ENCODE measurements at places on chromosomes 3 and 15.

GRCh38 chr3:126211569-126211968 lies 31.2 kb upstream of the ALDH1L1 start:
- no peak for DNase-seq

DNA sequence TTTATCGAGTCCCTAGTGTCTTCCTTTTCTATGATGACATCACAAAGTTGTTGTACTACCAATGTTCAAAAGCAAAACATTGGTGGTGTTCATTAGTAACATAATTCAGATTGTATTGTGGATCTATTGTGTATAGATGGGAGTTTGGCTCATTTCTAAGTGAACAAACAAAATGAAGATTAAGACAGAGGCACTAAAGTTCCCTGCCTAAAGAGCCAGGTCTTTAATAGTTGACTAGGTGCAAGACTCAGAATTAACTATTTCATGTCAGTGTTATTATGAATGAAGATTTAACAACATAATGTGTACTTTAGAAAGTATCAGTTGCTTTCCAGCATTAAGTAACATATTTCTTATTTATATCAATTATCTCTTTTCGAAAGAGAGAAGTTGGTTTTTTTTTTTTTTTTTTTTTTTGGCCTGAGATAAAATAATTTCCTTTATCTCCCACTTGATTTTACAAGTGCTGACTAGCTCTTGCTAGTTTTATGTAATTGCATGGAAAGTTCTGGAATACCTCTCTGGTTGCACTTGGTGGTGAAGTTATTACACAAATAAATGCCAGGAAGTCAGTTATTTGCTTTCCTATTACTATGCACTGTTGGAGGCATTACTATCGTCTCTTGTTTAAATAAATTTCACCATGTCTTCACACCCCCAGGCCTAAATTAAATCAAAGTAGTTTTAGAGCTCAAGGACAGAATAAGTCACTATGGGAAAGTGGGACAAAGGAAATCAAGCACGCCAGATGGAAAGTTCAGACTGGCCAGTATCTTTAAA lies 48.7 kb downstream of the NAALADL2 start:
- DNase-seq = no peak

DNA sequence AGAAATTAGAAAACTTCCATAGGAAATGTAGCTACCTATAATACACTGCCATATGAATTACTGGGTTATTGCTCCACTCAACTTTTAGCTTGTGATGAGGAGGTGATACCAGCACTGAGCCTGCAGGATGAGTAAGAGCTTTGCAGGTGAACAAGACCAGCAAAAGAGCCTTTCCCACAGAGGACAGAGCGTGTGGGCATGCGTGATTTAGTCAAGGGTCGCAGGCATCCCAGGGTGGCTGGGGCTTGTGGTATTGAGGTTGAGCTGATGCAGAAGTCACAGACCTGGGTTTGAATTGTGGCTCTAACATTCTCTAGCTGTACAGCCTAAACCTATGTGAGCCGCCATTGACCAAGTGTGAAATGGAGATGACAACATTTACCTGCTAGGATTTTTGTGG lies 5.6 kb downstream of the NRROS start:
- no peak for DNase-seq

DNA sequence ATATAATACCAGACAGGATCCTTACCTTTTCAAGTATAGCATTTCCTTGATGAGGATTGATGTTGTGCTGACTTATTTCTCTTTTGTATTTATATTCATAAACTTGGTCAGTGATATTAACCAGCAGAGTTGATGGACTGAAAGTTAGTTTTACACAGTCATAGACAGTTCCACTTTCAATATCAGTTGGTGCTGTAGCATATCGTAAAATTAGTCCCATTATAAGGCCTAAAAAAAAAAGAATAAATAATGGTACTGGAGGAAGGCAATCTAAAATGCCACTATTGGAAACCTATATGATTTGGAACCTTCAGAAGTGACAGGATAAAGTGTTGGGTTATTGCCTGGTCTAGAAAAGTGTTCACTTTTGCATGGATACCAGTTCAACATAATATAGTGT lies 16.3 kb downstream of the SLC9A9 start:
- DNase-seq = no peak

GRCh38 chr3:87855616-87856015 lies 203.2 kb downstream of the CGGBP1 start:
- no peak for DNase-seq

- no peak for DNase-seq
These were observed 280.4 kb downstream of the ULK4 start for GRCh38 chr3:41681479-41681878.

- DNase-seq = no peak
These were observed 282.0 kb upstream of the VEPH1 start for GRCh38 chr3:157785102-157785826.

DNA sequence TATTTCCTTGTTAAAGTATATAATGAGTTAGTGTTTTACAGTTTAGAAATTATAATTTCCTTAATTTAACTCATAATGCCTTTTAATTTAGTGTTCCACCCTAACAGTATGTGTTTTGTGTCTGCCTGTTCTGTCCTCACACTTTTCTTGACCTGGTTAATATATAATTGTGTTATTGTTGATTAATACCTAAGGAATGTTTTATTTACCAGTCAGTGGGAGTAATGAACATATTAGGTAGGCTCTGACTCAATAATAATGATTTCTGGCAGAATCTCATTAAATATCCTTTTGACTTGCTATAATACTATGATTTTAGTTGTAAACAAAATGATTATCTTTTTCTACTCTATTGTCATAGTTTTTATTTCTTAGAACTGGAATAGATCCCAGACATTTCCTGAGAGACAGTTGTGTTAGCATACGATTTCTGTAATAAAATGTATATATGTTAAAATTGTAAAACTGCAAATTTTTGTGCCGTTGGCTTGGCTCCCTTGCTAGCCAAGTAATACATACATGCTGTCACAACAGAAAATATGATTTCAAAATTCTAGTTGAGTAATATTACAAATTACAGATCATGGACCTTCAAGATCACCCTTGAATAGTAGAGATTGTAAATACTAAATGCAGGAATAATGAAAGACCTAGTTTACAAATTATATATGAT lies 51.9 kb downstream of the RASA2 start:
- DNase-seq = no peak

DNA sequence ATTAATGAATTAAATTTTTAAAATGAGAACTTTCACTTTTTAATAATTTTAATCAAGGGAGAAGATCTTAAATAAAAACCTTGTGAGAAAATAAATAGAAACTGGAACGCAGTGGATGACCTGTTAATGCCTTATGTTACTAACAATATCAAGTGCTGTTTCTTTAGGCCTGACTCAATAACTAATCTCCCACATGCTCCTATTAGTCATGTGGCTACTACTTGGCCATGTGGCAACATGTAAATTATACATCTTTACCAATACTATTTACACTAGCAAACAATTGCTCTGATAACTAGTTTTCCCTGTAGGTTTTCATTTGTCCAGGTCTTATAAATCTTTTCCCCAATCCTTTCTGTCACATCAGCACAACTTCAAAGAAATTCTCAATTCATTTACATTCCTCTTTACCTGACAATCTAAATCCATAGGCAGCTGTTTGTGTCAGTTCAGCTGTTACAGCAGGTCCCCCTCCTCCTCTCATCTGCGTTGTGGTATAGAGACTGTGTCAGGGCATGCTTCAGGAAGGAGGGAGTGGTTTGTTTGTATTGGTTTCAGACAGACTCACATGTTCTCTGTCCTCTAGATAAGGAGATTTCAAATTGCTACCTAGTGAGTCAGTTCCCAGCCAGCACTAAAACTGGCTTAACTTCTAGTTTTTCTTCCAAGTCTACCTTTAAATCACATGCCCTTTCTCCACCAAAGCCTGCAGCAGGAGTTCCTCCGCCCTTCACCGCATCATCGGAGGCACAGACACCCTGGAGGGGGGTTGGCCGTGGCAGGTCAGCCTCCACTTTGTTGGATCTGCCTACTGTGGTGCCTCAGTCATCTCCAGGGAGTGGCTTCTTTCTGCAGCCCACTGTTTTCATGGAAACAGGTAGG lies 11.3 kb upstream of the C3orf52 start:
- peak; percentile 23 for DNase-seq

- DNase-seq = no peak
These were observed 401 bp downstream of the RAMAC start for GRCh38 chr15:82986442-82986780.

DNA sequence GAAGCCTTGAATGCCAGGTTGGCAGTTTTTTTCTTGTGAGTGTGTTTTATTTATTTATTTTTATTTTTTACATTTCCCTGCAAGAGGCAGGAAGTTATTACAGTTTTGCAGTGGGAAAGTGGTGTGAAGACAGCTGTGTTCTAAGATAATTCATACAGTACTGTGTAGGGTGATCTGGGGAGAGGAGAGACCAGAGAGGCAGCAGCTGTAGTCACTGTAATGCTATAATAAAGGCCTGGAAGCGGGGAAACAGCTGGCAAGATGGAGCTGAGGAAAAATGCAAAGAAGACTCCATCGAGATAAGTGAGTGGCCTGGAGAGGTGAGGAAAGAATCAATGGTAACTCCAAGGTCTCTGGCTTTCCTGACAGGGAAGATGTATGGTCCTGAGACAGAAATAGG lies 23.1 kb downstream of the CNTN3 start:
- no peak for DNase-seq

DNA sequence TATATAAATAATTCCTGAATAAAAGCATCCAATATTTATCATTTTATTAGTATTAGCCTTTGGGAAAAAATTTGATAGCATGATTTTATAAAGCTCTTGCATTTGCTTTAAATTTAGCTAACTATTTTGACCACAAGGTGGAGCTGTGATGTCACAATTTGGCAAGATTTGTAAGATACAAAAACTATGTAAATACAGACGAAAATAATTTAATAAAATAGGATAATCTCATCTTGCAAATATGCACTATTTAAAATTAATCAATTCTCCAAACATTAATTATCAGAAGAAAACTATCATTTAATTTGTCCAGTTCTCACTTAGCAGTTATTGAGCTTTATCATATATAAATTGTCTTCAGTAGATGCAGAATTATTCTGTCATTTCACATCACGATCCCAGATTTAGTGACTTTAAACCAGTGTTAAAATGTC lies 95.4 kb downstream of the PLOD2 start:
- no peak for DNase-seq

GRCh38 chr3:133884054-133884886 lies 11.4 kb downstream of the RAB6B start:
- DNase-seq = no peak

DNA sequence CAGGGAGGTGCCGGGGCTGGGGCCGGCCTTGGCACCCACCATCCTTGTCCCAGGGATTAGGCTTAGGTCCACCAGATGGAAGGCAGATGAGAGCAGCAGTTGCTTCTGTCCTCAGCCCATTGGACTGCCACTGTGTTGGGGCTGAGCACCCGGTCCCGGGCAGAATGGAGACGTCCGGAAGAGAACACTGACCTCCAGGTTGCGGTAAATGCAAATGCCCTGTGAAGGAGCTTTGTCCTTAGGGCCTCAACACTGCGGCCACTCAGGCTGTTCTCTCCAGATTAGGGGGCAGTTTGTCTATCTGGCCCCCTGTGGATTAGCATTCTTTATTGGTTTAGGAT lies at the start of gene SERINC4:
SERINC4 (minus strand) TSS at position 276 of the 341 bp plus-strand sequence; CDS start at position 42, 234 bp downstream.
- no peak for DNase-seq

DNA sequence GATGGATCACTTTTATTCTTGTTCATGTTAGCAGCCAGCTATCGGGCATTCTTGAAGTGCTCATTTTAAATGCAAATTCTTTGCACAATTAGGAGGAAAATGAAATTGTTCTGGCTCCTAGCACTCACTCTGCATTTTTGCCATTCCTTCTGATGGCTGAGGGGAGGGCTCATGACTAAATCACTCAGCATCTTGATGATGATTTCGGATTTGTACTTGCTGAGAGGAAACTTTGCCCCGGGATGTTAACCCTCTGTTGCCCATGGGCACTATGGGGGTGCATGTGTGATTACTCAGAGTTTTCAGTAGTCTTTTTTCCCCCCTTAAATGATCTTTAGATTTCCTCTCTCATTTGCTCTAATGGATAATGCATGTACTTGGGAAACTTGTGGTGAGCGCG lies 299.6 kb upstream of the C2CD4B start:
- DNase-seq = no peak

- no peak for DNase-seq
These were observed 1.7 kb downstream of the BFSP2 start for GRCh38 chr3:133401374-133402135.

- no peak for DNase-seq
These were observed 2.3 kb upstream of the GRM2 start for GRCh38 chr3:51704511-51704950.

DNA sequence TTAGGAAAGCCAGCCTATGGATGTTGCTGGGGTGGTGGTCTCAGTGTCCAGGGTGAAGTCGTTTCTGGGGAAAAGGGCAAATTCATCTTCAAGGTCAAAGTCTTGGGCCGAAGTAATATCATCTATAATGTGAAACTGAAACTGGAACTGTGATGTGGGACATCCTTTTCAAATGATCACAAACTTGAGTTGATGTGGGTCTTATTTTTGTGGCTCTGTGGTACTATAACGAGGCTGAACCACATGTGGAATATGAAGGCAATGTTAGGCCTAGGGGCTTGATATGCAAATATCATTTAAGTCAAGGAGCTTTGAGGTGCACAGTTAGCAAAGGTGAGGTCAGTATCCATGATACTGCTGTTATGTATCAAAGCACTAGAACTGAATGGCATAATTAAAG lies 1.5 kb upstream of the CD200R1L start:
- DNase-seq = no peak

GRCh38 chr3:154684440-154684839 lies 254.4 kb upstream of the GPR149 start:
- no peak for DNase-seq

DNA sequence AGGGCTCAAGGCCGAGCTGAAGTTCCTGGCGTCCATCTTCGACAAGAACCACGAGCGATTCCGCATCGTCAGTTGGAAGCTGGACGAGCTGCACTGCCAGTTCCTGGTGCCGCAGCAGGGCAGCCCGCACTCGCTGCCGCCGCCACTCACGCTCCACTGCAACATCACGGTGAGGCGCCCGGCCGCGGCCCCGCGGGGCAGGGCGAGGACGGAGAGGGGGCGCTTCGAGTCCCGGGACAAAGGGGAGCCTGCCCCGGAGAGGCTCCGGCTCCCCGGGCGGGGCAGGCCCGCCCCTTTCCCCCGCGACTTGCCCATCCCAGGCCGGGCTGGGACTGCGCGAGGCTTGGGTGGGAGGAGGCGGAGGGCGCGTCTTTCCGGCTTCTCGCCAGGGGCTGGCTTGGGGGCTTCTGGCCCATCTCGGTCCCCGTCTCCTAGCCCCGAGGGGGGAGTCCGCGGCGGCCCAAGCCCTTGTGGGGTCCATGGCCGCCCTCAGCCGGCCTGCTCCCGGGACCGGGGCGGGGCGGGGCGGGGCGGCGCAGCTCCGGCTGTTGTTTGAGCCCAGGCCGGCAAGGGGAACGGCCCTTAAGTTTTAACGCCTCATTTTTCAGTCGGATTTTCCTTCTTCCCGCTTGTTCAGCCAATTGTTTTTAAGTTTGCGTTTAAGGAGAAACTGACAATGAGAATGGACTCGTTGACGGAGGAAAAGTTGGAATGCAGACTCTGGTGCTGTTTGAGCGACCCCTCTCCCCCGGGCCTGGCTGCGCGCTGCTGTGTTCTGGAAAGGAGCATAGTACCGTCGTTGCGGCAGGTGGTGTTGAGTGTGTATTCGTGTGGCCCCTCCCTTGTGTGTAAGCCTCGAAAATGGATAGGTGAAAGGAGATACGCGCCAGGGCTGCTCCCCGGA lies 683 bp downstream of the UBE2Q2 start:
- DNase-seq = peak; percentile 25
